CD8-positive, alpha-beta memory T cell (primary cell): ENCODE measurements at places on chromosomes 6 and 20. TPM values are rescaled to one million over a fixed set of nuclear protein-coding genes. Genes with fewer than 3 reads are reported as not detected.

SALL4 gene
- not detected for total RNA-seq

NKAIN4 gene
- not detected for total RNA-seq

HTR1E gene
- not detected for total RNA-seq

TSBP1 gene
- total RNA-seq = not detected

PPP1R14C gene
- total RNA-seq = 1.4 TPM

TFAP2A gene
- not detected for total RNA-seq

NKAIN2 gene
- total RNA-seq = not detected

SNAP91 gene
- total RNA-seq = not detected

MDFI gene
- not detected for total RNA-seq

TSHZ2 gene
- 1.5 TPM for total RNA-seq

MEI4 gene
- total RNA-seq = not detected

ULBP3 gene
- 1.2 TPM for total RNA-seq

ALDH8A1 gene
- total RNA-seq = 0.85 TPM

GABBR1 gene
- 8.3 TPM for total RNA-seq

SMOC2 gene
- total RNA-seq = not detected

RBM38 gene
- 107 TPM for total RNA-seq

CRIP3 gene
- not detected for total RNA-seq

SLC17A4 gene
- not detected for total RNA-seq

RAB32 gene
- total RNA-seq = not detected

NKX2-4 gene
- not detected for total RNA-seq

PLN gene
- total RNA-seq = not detected

HLA-DRA gene
- total RNA-seq = 36.6 TPM

OLIG3 gene
- total RNA-seq = 0.26 TPM

FAM184A gene
- total RNA-seq = 2.2 TPM

CST5 gene
- total RNA-seq = not detected

SAMD5 gene
- 0.04 TPM for total RNA-seq

MICA gene
- 12.4 TPM for total RNA-seq

GPX5 gene
- total RNA-seq = not detected

ZBTB22 gene
- 6.9 TPM for total RNA-seq

DPPA5 gene
- total RNA-seq = not detected

PABPC1L gene
- 61.1 TPM for total RNA-seq

ZSWIM3 gene
- 6.5 TPM for total RNA-seq

UBD gene
- 2.6 TPM for total RNA-seq

MUC22 gene
- total RNA-seq = not detected

MARCKS gene
- total RNA-seq = 1.1 TPM

PLEKHG1 gene
- total RNA-seq = 9.4 TPM

PRELID3B gene
- 141 TPM for total RNA-seq

GABRR1 gene
- total RNA-seq = not detected

SLC35B3 gene
- total RNA-seq = 11.0 TPM

SLC35D3 gene
- not detected for total RNA-seq

EFCAB8 gene
- total RNA-seq = 0.69 TPM
